ENCODE measurements at places on chromosomes 2 and 18.

DNA sequence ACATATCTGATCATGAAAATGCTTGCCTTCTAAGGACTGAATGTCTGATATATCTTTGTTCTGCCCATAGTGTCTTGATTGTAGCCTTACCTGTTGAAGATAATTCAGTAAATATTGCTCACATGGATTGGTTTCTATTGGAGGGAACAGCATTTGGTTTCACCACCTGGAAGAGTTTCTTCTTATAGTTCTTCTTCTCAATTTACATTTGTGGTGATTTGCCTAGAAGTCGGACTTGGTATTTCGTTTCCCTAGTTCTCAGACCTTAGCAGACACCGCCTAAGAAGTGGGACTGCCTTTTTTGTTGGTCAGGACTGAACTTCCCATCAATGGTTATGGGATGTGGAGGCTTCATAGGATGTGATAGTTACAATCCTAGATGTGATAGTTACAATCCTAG, 20.2 kb downstream of the MGAT5 start:
- no peak for DNase-seq

- DNase-seq, result no peak
Observed at GRCh38 chr2:17311106-17311619, 207.1 kb downstream of the RAD51AP2 start.

- DNase-seq, result peak; percentile 54
Observed at GRCh38 chr18:8998481-8999217, 103.8 kb upstream of the NDUFV2 start.

DNA sequence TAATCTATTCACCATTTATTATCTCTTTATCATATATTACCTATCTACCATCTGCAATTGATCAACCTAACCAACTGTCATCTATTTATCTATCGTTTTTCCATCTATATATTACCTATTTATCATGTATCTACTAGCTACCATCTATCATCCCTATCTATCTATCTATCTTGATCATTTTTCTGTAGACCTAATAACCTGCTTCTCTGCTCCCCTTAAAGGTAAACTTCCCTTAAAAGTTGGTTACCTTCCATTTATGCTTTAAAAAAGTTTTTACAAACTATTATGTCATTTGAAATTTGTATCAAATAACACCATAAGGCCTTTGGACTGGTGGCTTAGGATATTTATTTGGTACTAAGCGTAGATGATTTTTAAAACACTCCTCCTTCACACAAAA, 47.2 kb downstream of the TMEM18 start:
- DNase-seq, result no peak
